A172 (cell line): ENCODE measurements at places on chromosomes 3 and 15.

DNA sequence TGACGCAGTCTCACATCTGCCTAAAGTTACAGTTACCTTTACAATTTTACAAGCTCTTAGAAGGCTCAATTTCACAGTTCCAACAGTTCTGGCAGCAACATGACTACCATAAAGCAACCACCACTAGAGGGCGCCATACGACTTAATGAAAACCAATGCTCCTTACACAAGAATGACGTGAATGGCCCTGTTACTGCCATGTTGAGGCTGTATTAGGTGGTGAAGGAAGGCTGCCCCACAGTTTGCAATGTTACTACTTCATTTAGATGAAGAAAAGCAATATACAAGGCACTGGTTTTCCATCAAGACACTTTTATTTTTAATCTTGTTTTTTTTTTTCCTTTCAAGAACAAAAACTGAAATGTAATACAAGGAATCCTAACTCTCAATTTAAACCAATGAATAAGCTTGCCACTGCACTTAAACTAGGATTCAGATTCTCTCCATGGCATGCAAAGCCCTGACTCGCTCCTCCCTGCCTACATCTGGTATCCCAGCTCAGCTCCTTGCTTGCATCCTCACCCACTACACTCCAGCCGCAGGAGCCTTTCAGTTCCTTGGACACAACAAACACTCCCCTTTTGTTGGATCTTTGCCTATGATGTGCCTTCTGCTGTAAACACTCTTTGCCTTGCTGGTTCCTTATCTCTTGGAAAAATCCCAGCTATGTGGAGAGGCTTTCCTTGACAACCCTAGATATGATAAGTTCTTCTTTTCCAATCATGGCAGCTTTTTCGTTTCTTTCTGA, 270.7 kb downstream of the GBE1 start:
- peak; percentile 88 for DNase-seq

DNA sequence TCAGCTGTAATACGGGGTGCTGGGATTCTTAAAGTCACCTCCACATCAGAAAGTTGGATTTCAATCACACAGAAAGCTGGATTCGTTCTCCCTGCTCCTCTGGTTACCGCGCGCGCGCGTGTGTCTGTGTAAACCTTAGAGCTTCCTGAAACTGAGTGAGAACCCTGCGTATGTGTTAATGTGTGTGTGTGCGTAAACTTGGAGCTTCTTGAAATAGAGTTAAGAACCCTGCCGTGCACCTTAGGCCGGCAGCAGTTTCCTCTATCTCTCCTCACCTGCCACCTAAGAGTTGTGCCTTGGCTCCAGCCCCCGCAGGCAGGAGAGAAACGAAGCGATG, 531 bp downstream of the LZTFL1 start:
- no peak for DNase-seq

- DNase-seq, result peak; percentile 47
Measured at GRCh38 chr15:62125773-62126172, 39.3 kb downstream of the C2CD4B start.

- no peak for DNase-seq
Measured at GRCh38 chr15:45616901-45617323, 17.9 kb upstream of the SQOR start.

GRCh38 chr3:46604127-46604526, 8.2 kb upstream of the FAM240A start:
- no peak for DNase-seq

DNA sequence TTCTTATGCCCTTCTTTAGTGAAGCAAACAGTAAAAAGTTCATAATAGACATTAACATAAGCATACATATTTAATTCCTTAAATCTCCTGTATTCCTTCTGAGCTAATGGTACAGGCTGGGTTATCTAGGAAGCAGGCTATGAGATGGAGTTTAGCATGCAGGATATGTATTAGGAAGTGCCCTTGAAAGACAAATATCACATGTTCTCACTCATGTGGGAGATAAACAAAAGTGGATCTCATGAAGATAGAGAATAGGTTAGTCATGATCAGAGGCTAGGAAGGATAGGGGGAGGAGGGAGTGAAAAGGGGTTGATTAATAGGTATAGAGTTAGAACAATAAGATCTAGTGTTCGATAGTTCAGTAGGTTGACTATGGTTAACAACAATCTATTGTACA, 105.4 kb downstream of the CLASP2 start:
- no peak for DNase-seq

GRCh38 chr15:65610871-65611718, at the start of gene INTS14:
Gene INTS14, minus strand, starts transcription at chr15:65611131. Its CDS starts 3,751 bp downstream, at chr15:65607380.
- peak; percentile 94 for DNase-seq

GRCh38 chr3:185846037-185846436, 21.2 kb upstream of the IGF2BP2 start:
- DNase-seq, result no peak

GRCh38 chr3:9105421-9105820, 142.1 kb upstream of the RAD18 start:
- no peak for DNase-seq
